ACHN (cell line): ENCODE measurements at places on chromosomes 7 and 10.

DNA sequence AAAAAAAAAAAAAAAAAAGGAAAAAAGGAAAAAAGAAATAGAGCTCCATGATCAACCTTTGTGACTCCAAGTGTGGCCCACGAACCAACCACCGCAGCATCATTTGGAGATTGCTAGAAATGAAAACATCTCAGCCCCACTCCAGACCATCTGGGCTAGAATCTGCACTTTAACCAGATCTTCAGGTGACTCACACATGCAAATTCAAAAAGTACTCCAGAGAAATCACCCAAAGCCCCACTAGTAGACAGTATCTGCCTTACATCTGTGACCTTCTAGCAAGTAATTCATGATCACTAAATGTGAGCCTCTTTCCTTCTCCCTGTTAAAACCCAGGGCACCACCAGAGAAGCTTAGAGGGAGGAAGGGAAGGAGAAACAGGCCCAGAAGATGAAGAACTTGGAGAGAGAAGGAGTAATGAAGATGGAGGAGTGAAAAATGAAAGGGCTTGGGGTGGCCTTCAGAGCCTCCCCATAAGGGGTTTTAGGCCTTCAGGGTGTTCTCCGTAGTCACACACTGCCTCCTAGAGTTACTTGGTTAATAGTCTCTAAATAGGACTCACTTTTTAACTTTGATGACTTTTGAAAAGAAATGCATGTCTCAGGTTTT lies 94.0 kb downstream of the SLC37A3 start:
- DNase-seq: peak; percentile 29

- no peak for DNase-seq
Observed at GRCh38 chr10:109898666-109899355, 24.5 kb downstream of the XPNPEP1 start.

- no peak for DNase-seq
Observed at GRCh38 chr7:23220690-23221305, 25.8 kb upstream of the GPNMB start.

GRCh38 chr7:158725506-158725800 lies 20.8 kb upstream of the NCAPG2 start:
- DNase-seq: no peak

DNA sequence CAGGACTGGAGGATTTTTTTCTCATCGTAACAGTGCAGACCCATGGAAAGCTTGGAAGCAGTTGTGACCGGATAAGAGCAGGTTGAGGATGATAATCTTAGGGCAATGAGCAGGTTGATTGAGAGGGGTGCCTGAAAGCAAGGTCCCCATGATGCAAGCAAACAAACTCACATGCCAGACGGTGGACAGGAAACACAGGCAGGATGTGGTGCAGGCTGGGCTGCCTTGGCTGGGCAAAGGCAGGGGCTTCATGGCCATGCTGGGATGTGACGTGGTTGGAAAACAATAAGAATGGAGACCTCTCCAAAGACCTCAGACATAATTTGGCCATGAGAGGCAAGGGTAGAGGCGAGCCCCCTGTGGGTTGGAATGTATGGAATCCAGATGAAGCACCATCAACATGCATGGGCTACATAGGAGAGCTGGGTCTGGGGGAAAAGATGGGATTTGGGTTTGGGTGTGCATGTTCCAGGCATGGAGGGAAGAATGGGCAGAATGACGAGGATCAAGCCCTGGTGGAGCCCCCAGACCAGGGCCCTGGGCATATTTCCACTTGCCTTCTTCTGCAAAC lies 58.3 kb downstream of the IKZF1 start:
- no peak for DNase-seq

DNA sequence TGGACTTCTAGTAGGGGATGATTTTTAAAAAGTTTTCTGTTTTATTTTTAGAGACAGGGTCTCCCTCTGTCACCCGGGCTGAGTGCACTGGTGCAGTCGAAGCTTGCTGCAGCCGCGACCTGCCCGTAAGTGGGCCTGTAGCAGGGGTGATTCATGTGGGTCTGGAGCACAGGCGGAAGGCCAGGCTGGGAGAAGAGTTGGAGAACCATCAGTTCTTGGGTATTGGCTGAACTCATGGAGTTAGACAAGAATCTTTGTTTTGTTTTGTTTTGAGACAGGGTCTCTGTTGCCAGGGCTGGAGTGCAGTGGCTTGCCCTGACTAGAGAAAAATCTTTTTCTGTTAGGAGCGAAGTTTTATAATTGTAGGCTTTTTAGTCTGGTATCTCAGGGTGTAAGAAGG lies 5.7 kb downstream of the SRRT start:
- DNase-seq: no peak

DNA sequence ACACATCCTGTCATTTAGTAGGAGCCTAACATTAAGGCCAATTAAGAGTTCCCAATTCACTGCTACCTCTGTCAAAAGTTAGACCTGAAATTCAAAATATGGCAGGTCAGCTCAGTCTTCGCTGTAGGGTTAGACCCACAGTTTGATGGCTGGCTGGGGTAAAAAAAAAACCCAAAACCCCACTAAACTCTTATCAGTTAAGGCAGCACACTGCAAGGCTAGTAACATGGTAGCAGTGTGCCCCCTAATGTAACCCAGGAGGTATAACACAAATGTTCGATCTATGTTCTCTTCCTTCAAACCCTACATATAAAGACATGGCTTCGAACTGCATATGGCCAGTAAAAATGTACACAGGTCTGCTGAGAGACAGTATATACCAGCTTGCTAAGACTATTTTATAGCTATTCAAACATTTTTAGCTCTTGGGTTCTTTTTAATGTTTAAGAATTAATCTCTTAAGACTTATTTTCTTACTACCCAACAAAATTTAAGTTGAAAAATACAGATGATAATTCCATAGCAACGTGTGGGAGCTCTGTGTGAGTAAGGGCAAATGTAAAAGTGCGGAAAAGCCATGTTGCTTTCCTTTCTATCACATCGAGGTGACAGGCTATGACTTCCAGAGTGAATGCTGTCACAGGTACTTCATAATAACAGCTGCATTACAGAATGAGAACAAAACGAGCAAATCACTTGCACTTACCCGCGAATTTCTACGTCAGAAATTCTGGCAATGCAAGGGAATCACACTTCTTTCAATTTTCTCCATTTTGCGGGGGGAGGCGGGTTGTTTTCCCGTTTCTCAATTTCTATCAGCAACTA lies 168.4 kb upstream of the IMMP2L start:
- DNase-seq: peak; percentile 66

DNA sequence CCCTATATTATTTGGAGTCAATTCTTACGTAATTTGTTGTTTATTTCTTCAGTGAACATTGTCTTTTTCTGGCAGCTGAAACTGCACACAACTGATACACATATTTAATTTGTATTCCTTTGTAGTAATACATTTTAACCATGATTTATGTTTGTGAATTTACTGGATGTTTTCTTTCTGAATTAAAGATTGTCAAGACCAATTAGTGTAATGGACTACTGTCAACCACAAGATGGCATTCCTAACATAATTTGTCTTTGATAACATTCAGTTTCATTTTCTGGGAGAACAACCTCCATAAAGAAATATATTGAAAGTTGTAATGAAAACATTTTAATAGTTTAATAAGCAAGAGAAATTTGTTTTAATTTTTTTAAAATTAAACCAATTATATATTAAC lies 10.1 kb downstream of the THNSL1 start:
- DNase-seq: no peak

GRCh38 chr10:3149918-3150317 lies 22.7 kb downstream of the PITRM1 start:
- DNase-seq: no peak

GRCh38 chr10:97297556-97298222 lies 5.3 kb upstream of the ARHGAP19 start:
- DNase-seq: no peak

GRCh38 chr10:62900829-62901571 lies 84.8 kb upstream of the EGR2 start:
- no peak for DNase-seq

DNA sequence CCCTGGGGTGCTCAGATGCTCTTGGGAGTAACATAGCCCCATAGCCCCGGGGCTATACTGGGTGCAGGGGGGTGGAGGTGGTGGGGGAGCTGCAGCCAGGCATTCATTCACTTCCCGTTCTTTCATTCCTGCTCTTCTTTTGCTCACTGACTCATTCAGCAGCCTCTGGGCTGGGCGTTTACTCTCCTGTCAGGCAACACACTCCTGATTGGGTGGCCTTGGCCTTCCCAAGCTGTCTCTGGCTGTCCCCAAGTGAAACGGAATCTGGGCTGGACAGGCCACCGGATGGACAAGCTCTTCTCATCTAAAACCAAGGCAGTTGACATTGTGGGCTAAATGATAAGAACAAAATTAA lies 34.6 kb downstream of the CHST3 start:
- peak; percentile 74 for DNase-seq

DNA sequence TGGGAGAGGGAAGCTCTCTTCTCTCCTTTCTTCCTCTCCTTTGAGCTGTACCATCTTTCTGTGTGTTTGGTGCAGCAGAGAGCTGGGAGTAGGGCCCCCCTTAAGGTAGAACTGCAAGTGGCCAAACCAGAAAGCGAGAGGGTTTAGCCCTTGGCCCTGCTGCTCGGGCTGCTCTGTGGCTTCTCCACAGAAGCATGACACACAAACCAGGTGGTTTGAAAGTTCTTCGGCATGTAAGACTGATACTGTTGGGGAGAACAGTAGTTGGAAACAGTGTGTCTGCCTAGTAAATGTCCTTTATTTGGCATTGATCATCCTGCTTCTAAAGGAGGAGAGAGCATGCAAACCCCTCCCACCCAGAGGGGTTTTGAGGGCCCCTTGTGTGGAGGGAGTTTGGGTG lies 277.8 kb downstream of the CELF2 start:
- no peak for DNase-seq

- no peak for DNase-seq
Observed at GRCh38 chr10:52466464-52466863, 152.4 kb downstream of the DKK1 start.

DNA sequence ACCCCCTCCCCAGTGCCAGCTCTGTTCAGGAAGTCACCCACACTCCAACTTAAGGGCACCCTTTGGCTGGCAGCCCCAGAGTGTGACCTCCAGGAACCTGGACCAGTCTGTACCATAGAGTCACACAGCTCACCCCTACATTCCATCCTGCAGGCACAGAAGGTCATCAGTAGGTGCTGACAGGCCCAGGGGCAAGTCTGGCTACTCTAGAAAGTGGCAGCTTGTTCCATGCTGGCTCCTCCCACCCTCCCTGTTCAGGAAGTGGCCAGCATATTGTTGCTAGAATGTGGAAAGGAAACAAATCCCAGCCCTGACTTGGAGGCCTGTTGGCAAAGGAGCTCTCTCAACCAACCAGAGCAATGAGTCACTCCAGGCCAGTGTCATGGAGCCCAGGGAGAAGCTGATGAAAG lies 3.2 kb upstream of the NCOA4 start:
- peak; percentile 76 for DNase-seq

DNA sequence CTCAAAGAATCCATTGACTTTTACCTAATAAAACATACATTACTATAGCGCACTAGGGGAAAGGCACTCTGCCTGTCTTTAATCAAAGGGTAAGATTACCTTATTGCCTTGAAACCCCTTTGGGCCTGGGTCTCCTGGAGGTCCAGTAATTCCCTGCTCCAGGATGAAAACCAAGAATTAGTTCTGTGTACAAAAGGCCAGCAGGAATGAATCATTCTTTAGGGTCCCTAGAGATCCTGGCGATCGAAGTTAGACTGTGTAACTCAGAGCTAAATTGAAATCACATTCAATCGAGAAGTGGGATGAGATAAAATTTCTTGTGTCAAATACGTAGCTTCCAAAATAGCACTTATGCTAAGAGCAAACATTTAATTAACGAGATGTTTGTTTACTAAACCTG lies 29.8 kb downstream of the COL28A1 start:
- no peak for DNase-seq

- DNase-seq: no peak
Observed at GRCh38 chr10:79342295-79342761, 4.9 kb upstream of the PPIF start.

- DNase-seq: no peak
Observed at GRCh38 chr7:158390460-158390859, 197.2 kb downstream of the PTPRN2 start.

- no peak for DNase-seq
Observed at GRCh38 chr10:90289037-90289436, 568.8 kb downstream of the HTR7 start.

GRCh38 chr10:75074711-75075445 lies 36.6 kb upstream of the SAMD8 start:
- DNase-seq: no peak

GRCh38 chr7:74092964-74093471 lies 9.4 kb downstream of the LIMK1 start:
- no peak for DNase-seq

GRCh38 chr7:102898532-102898859 lies 14.3 kb upstream of the LRRC17 start:
- no peak for DNase-seq

DNA sequence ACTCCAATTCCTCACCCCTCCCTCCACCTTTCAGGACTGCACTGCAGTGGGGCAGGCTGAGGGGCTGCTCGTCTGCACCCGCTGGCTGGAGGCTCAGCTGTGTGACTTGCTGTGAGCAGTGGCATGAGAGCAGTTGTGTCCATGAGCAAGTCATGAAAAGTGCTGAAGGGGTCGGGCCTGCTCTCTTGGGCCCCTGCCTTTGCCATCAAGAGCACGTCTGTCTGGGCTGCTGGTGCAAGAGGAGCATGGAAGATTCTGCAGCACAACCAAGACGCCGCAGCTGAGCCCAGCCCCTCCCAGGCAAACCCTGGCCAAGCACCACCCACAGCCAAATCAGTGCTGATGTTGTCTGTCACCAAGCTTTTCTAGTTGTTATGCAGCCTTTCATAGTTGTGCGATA lies 284.3 kb downstream of the TCERG1L start:
- DNase-seq: no peak

DNA sequence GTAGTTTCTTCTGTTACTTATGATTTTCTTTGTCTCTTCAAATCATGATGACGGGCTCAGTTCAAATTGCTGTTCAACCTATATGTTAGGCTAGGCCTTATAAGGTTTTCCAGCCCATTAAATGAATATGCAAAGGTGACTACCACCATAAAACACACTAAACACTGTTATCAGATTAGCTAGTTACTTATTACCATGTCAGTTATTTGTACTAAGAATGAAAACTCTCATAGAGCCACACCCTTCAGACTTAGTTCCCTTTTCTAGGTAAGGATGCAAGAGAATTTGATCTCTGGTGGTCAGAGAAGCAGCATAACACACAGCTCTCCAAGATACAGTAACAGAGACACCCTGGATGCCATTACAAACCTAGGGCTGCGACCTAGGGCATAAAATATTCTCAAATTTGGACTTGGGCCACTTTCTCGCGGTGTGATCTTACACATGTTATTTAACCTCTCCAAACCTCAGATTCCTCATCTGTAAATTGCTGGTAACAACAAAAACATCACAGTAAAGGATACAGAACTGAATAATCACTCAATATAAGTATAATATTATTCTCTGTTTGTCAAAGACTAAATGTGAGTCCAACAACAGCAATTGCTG lies 35.6 kb downstream of the ANKMY2 start:
- no peak for DNase-seq

- DNase-seq: no peak
Observed at GRCh38 chr10:3427347-3427746, 254.8 kb upstream of the PITRM1 start.
